ENCODE measurements at places on chromosomes 13 and 19. TPM values are rescaled to one million over a fixed set of nuclear protein-coding genes. Genes with fewer than 3 reads are reported as not detected.

CEACAM20 gene
- not detected for total RNA-seq

FCAR gene
- total RNA-seq: not detected

CYP4F8 gene
- not detected for total RNA-seq

PCDH20 gene
- total RNA-seq: 0.20 TPM

NLRP7 gene
- total RNA-seq: not detected

CNFN gene
- total RNA-seq: not detected

APOE gene
- 2.0 TPM for total RNA-seq

BEST2 gene
- not detected for total RNA-seq

FCHO1 gene
- total RNA-seq: 0.65 TPM

FSD1 gene
- total RNA-seq: 7.8 TPM
